Left forelimb (tissue), 1 donor: ENCODE measurements at places on chromosomes 4 and X.

GRCh38 chrX:32985544-32985943 is 225.8 kb downstream of the DMD start:
- DNase-seq = no peak

- no peak for DNase-seq
Observed at GRCh38 chr4:105544520-105545286, 7.7 kb upstream of the ARHGEF38 start.

DNA sequence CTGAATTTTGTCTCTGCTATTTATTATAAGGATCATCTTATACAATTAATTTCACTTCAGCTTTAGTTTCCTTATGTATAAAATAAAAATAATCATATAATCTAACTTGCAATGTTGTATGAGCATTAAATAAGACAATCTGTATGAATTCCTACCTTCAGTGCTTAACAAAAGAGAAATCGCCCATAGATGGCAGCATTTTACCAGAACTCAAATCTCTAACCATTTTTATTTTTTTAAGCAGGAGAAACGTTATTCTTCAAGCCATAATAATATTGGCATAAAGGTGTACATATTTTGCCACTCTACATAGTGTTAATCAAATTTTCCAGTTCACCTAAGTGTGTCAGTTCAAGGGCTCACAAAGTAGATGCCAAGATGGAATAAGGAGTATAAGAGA is 78.8 kb downstream of the TMEM47 start:
- DNase-seq = no peak

- DNase-seq = no peak
Observed at GRCh38 chrX:152926279-152926678, 28.4 kb downstream of the ZNF185 start.

- no peak for DNase-seq
Observed at GRCh38 chrX:51459125-51459524, 37.3 kb downstream of the NUDT11 start.

- no peak for DNase-seq
Observed at GRCh38 chrX:130072345-130072740, 38.0 kb downstream of the ELF4 start.

- no peak for DNase-seq
Observed at GRCh38 chr4:129428454-129428853, 332.5 kb downstream of the C4orf33 start.

- no peak for DNase-seq
Observed at GRCh38 chr4:33924239-33924638, 2320.1 kb downstream of the ARAP2 start.

GRCh38 chrX:7045238-7045955 is 102.1 kb upstream of the STS start:
- no peak for DNase-seq

GRCh38 chr4:87545052-87545451 is 15.9 kb upstream of the SPARCL1 start:
- no peak for DNase-seq

DNA sequence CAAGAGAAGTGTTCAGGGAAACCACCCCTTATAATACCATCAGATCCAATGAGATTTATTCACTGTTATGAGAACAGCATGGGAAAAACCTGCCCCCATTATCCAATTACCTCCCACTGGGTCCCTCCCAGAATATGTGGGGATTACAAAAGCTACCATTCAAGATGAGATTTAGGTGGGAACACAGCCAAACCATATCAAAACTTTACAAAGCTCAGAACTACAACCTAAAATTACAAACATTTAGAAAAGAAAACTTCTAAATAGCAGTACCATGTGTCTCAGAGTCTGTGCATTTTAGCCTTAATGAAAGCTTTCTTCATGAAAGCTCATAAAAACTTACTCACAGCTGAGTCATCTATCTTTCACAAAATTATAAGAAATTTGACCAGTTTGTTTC is 1442.8 kb upstream of the PCDH7 start:
- no peak for DNase-seq

DNA sequence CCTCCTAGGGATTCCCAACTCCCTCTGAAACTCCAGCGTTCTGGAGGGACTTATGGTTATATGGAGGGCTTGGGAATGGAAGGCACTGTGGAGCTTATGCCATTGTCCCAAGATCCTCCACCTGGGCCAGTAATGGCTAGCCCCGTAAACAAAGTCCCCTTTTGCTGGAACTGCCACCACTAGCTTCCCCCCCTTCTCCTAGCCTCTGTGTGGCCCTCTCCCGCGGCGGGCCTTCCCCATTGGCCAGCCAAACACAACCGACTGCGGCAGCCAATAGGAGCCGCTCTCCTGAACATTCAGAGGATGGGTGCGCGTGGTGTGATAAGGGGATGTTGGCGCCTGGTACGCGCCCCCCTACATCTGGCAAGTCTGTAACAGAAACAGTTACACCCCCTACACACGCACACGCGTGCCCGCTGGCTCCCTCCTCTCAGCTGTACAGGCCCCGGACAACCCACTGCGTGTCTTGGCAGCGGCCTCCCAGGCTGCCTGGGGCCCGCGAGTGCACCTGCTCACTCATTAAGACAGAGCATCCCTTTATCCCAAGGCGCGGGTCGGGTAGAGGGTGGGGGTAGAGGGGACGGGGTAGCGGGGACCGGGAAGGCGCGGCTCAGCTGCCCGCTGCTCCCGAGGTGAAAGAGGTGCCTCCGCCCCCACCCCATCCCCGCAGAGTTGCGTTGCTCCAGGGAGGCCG is 863 bp upstream of the RAB33A start:
- no peak for DNase-seq

DNA sequence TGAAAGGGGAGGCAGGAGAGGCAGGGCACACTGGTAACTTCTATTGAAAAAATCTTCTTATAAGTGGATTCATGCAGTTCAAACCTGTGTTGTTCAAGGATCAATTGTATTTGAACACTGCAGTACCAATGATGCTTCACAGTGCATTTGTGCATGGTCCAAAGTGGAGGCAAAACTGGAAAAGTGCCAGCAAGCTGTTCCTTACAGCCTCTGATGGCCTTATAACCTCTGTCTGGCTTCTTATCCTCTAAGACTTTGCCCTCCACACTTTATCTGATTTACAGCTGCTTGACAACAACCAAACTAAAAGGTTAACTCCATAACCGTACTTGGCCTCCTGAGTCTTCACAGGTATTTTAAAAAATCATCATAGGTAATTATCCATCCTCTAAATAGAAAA is 40.4 kb downstream of the MAGEB17 start:
- DNase-seq = no peak

- peak; percentile 89 for DNase-seq
Observed at GRCh38 chrX:53281321-53281822, at the start of gene IQSEC2. IQSEC2 (minus strand) TSS chrX:53281584.

GRCh38 chr4:147779451-147779850 is 47.6 kb downstream of the ARHGAP10 start:
- DNase-seq = no peak

- DNase-seq = no peak
Observed at GRCh38 chr4:163493643-163494359, 689 bp upstream of the TMA16 start.
